Right ventricle myocardium inferior (tissue), 1 donor: ENCODE measurements at places on chromosomes 11 and 22. TPM values are rescaled to one million over a fixed set of nuclear protein-coding genes. Genes with fewer than 3 reads are reported as not detected.
A peak's percentile ranks its signal among the peaks of the same experiment; 100 is the strongest.

POLD4 gene
- 49.7 TPM for total RNA-seq

RAPSN gene
- total RNA-seq: 7.0 TPM

NARS2 gene
- total RNA-seq: 15.6 TPM

ANAPC15 gene
- 46.1 TPM for total RNA-seq

DNA sequence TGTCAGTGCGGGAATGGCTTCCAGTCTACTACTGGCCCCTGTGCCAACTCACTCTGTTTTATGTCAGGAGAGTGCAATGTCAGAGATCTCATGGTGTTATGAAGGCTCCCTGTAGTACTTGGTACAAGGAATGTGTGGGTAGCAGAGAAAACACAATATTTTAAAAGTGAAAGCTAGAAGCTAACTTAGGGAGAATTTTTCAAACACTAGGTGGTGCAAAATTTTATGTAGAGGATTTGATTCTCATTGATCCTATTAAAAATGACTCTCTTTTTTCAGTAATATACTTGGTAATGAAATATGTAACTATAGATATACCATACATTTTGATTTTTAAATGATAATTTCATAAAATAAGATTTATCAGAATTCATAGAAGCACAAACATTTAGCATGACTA, 134.7 kb downstream of the JRKL start:
- no peak for DNase-seq

DNA sequence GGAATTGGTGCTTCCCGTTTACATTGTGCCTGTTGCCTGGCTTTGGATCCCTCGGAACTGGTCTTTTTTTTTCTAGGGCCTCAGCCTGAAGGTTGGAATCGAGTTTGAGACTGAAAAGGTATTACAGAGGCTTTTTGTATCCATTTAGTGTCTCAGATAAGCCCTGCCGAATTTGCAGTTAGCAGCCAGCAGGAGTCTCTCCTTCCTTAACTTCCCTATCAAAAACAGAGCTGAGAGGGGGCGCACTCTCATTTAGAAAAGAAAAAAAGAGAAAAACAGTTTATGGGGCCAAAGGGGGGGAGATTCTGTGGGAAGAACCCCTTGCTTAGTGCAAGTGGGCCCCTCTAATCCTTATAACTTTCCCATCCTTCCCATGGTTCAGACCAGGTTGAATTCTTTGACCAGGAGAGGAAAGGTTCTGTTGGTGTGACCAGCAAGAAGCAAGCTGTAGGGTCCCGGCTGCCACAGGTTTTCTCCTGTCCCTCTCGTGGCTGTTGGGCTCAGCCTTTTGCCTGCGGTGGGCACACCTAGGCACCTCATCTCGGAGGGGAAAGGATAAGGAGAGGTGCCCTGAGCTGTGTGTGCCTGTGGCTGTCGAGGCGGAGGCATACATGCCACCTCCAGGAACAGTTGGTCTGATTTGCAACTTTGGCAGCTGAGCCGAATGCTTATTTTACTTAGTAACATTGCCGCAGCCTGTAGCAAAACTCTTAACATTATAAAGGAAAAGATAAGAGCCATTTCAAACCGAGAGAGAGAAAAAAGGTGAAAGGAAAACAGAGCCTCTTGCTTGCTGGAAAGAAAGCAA, 565.0 kb upstream of the CNTN5 start:
- peak; percentile 22 for DNase-seq

DNA sequence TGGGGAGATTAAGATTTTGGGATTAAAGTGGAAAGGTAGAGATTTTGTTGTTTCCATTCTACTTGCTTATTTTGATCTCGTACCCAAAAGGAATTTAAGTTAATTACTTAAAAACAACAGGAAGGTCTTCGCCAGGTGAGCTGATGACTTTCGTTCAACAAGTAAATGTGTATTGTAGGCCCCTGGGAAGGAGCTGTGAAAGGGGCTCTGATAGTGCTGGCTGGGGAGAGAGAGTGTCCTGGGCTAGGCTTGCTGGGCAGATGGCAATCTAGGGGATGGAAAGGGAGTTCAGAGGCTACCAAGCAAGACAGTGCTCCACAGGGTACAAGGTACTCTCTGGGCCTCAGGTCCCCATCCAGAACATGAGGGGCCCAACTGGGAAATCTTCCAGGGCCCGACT, 189.4 kb downstream of the CEP164 start:
- no peak for DNase-seq
